Hepatic stellate cell (primary cell): ENCODE measurements at places on chromosomes 12 and 14.

DNA sequence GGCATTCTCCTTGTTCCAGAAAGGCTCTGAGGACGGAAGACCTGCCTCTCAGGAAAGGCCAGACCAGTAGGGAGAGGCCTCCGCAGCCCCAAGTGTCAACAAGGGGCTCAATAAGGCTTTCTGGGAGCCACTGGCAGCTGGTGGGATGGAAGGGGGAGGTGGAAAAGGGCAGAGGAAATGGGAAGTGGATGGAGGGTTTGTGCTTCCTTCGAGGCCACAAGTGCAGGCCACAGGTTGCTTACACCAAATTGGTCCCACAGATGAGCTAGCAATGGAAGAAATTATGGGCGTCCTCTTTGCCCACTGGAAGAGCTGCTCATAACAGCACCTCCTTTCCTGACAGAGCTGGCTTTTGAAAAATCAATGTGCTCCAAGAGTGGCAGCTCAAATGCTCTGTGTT, 28.2 kb downstream of the P2RX4 start:
- DNase-seq = no peak

- no peak for DNase-seq
Measured at GRCh38 chr12:101695706-101696105, 1.7 kb upstream of the CHPT1 start.

GRCh38 chr12:132308853-132309595, 20.4 kb downstream of the GALNT9 start:
- DNase-seq = no peak

GRCh38 chr12:2283916-2284315, 231.1 kb downstream of the CACNA1C start:
- DNase-seq = peak; percentile 49

- DNase-seq = peak; percentile 24
Measured at GRCh38 chr12:122350141-122350848, 72.2 kb downstream of the CLIP1 start.

GRCh38 chr14:24274101-24274543, 2.7 kb upstream of the RABGGTA start:
- DNase-seq = no peak

DNA sequence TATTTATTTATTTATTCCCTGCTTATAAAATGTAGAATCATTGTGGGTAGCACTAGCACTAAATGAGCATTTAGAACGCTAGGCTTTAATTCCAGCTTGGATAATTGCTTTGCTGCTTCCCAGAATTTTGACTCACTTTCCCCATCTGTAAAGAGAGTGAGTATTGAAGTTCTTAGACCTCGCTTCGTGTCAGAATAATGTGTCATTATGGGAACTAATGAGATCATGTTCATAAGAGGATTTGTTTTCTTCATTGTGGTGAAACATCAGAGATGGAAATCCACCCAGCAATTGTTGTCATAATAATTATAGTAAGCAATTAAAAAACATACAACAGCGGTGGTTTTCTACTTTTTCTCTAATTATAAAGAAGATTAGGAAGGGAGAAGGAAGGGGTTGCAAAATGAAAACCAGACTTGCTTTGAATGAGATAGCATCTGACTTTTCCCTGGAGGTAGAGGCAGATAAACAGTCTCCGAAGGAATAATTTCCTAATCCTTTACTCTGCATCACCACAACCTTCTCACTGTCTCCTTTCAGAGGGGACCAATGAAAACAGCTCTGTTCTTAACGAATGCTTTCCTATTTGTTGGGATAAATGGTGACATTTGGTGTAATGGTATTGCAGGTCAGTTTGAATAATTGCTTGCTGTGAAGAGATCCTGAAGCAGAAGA, 86.8 kb upstream of the ARHGAP5 start:
- DNase-seq = no peak

DNA sequence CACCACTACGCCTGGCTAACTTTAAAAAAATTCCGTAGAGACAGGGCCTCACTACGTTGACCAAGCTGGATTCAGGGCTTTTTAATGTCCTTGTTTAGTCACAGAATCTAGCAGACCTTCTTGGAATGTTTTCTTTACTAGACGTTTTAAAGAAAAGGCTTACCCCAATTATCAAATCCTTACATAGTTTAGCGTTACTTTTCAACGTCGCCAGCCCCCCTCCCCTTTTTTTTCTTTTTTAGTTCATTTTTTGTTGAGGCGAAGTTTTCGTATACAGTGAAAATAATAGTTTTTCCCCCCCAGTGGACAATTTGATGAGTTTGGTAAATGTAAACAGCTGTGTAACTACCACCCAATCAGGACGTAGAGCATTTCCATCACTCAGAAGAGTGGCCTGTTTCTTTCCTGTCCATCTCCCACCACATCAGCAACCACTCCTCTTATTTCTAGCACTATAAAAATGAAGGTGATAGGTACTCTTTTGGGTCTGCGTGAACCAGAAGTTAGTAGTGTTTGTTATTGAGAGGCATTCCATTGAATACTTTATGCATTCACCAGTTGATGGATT, 753 bp upstream of the DLGAP5 start:
- no peak for DNase-seq

DNA sequence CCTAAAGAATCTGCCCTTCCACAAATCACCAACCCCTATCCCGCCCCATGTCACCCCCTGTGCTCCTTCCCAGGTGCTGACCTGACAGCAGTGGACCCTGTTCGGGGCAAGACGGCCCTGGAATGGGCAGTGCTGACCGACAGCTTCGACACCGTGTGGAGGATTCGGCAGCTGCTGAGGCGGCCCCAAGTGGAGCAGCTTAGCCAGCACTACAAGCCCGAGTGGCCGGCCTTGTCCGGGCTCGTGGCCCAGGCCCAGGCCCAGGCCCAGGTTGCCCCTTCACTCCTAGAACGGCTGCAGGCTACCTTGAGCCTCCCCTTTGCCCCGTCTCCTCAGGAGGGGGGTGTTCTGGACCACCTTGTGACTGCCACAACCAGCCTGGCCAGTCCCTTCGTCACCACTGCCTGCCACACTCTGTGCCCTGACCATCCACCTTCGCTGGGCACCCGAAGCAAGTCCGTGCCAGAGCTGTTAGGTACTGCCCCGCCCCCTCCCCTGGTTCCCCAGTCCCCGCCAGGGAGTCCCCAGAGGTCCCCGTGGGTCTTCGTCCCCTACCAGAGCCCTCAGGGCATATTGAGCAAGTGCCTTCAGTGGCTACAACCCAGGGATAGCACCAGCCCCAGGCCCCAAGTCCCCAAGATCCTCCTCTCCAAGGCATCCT, 2.7 kb downstream of the ANKRD33 start:
- no peak for DNase-seq

- no peak for DNase-seq
Measured at GRCh38 chr12:106696681-106697417, 77.6 kb upstream of the RIC8B start.

GRCh38 chr14:50007123-50007903, 109.1 kb downstream of the VCPKMT start:
- no peak for DNase-seq

GRCh38 chr14:19771895-19772430, 1.3 kb upstream of the OR4M1 start:
- DNase-seq = no peak

GRCh38 chr12:54736549-54736948, 88.4 kb upstream of the DCD start:
- DNase-seq = no peak

DNA sequence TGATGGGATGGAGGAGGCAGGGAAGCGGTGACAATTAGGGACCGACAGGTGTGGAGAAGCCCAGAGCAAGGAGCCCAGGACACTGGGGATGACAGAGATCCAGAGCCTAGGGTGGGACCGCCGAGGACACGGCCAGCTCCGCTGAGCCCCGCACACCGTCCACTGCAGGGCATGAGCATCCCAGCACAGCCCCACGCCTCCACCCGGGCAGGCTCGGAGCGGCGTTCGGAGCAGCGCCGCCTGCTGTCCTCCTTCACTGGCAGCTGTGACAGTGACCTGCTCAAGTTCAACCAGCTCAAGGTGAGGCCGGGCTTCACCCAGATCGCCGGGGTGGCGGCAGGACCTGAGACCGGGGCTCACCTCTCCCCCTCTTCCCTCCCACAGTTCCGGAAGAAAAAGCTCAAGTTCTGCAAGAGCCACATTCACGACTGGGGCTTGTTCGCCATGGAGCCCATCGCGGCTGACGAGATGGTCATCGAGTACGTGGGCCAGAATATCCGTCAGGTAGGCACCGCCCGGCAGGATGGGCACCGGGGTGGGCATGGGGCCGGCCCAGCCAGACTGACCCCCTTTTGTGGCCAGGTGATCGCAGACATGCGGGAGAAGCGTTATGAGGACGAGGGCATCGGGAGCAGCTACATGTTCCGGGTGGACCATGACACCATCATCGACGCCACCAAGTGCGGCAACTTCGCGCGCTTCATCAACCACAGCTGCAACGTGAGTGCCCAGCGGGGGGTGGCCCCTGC, 23.7 kb downstream of the SETD1B start:
- no peak for DNase-seq

DNA sequence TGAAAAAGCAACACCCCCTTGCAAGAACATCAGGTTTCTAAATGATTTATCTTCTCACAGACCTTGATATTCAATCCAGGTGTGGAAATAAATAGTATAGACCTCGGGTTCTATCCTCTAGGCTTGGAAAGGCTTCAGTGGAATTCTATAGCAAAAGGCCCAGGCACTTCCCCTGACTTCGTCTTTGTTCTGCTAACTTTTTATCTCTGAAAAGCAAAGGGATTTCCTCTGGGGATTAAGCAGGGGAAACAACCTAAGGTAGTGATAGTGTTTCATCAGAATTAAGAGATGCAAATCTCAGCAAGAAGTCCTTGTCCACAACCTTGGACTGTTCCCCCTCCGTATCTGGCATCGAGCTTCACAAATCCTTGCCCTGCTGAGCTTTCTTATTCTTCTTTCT, 59.5 kb upstream of the DUSP6 start:
- no peak for DNase-seq

DNA sequence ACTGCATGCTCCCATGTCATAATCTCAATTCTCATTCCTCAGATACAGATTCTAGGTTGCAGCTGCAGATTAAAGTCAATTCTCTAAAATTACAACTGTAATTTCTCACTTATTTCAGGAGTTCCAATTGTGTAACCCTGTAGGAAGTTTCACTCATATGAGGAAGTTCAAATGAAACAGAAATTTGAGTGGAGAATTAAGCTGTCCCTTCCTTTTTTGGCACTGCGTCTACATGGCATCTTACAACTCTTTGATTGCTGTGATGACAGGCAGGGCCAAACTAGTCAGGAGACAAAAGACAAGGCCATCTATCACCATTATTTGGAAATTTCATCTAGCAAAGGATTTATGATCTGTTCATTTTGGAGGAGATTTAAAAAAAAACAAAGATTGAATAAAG, 13.3 kb upstream of the GRIP1 start:
- no peak for DNase-seq

DNA sequence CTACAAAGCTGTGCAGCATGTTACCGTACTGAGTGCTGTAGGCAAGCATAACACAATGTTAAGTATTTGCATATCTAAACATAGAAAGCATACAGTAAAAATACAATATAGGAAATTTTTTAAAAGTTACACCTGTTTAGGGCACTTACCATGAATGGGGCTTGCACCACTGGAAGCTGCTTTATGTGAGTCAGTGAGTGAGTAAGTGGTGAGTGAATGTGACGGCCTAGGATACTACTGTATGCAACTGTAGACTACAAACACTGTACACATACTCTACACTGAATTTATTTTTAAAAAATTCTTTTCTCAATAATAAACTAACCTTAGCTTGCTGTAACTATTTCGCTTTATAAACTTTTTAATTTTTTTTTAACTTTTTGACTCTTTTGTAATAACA, 82.1 kb upstream of the FSCB start:
- no peak for DNase-seq

- peak; percentile 56 for DNase-seq
Measured at GRCh38 chr12:108565976-108566375, 3.6 kb downstream of the ISCU start.

DNA sequence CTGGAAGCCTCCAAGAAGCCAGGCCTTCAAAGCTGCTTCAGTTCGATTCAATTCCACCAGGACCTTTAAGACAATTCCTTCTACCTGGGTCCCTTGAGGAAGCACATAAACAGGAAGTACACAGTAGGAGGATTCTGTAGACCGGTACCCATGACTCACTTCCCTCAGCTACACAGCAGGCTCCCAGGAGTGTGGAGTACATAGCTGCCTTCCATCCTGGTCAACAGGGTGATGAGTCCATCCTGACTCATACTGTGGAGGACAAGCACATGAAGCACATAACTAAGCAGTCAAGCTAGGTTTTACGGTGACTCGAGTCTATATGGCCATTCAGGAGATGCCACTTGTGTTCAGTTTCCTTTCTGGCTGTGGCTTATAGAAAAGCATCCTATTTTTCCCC, 197.6 kb upstream of the RBM19 start:
- DNase-seq = no peak

DNA sequence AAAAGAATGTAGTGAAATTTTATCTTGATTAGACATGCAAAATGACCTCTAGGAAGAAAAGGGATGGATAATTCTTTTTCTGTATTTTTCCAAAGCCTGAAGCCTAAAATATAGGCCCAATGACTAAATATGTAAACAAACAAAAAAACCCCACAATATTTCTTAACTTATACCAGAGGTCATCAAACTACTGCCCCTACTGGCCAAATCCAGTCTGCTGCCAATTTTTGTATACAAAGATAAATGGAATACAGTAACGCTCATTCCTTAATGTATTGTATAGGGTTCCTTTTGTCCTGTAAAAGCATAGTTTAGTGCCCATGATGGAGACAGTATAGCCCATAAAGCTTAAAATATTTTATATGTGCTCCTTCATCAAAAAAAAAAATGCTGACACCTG, 145.7 kb upstream of the ALG10 start:
- DNase-seq = no peak

DNA sequence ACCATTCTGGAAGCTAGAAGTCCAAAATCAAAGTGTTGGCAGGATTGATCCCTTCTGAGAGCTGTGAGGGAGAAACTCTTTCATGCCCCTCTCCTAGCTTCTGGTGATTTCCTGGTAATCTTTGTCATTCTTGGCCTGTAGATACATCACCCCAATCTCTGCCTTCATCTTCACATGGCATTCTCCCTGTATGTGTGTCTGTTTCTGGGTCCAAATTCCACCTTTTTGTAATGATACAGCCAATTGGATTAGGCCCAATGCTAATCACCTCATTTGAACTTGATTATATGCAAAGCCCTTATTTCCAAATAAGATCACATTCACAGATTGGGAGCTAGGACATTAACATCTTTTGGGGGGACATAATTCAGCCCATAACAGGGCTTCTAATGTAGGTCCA, 76.9 kb upstream of the MBIP start:
- DNase-seq = no peak

GRCh38 chr12:6771091-6771495, 1.2 kb upstream of the LAG3 start:
- no peak for DNase-seq

GRCh38 chr12:98769068-98769467, 124.0 kb downstream of the APAF1 start:
- no peak for DNase-seq
